ENCODE measurements at places on chromosomes 2 and 18. TPM values are rescaled to one million over a fixed set of nuclear protein-coding genes. Genes with fewer than 3 reads are reported as not detected.

DNA sequence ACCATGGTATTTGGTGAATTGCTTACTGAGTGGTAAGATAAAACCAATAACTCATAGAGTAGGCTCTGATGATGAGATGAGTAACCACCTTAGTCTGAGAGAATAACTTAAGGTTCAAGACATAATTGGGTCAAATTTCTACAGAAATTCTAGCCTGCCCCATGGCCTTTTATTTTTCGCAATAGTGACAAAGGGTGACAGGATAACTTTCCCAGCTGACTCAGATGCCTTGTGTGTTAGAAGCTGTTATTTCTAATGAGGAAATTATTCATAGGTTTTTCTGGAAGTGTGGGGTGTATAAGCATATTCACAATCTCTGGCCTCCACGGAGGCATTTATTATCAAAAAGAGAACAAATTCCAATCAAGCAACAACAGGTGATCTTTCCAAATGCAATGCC, 159.0 kb downstream of the NUP35 start:
- no peak for DNase-seq

DNA sequence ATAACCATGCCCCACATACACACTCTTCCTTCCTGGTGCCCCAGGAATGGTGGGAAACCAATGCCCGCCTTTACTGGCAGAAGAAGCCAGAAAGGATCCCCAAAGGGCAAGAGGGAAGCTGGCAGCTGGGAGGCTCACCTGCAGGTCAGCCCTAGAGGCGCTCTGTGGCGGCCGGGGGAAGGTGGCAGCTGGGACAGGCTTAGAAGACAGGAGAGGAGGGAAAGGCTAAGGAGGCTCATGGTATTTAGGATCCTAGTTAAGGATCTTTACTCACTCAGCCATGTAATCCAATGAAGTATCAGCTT, 23.8 kb downstream of the ADRA2B start:
- no peak for DNase-seq

LIMS4 gene
- 2.2 TPM for polyA plus RNA-seq

DNA sequence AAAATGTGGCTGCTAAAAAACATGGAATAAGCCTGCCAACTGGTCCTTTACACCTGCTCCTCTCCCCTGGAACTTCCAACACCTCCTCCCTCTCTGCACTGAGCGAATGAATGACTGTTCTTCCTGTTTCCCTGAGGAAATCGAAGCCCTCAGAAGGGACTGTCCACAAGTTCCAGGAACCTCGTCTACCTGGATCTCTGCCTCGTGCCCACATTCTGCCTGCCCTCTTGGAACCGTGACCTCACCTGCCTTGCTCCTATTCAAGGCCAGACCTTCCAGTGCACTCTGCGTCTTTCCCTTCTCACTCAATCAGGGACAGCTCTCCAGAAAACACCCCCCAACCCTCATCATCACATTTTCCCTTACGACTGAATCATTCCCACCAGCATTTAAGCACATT, 4.4 kb upstream of the CAB39 start:
- no peak for DNase-seq

- no peak for DNase-seq
Observed at GRCh38 chr2:223537651-223538601, 64.2 kb downstream of the SCG2 start.

- DNase-seq, result no peak
Observed at GRCh38 chr18:11279461-11279860, 130.1 kb upstream of the PIEZO2 start.

ANKRD36 gene
- polyA plus RNA-seq, result 3.3 TPM

DNA sequence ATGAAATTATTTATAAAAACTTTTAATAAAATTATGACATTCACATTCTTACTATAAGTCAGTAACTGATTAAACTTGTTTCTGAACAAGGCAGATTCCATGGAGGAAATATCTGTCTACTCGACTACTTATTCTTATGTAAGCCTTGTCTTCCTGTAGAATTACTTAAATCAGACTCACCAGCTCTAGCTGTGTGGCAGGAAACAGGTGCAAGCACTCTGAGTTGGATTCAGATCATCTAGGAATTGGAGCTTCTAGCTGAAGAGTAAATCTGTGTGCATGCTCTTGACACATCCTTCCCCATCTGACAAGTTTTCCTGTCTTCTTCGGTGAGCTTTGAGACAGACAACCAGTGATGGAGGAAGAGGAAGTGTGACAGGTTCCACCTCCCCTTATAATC, 284.7 kb downstream of the TRIB2 start:
- DNase-seq, result no peak

DNA sequence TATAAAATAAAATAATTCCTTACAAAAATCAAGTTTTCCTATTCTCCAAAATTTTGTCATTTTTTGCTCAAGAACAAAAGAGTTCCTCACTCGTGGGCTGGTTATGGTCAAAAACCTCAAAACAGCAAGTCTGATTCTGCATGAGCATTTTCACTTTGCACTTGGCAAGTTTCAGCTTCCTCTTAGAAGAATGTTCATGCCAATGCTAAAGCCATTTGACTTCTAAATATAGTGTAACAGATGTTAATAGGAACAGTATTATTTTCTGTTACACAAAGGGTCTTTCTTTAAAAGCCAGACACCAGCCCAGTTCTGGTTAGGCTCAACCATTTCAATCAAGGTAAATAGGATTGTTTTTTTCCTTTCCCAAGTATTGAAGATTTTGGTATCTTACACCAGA, 261.3 kb upstream of the CCDC68 start:
- no peak for DNase-seq

GRCh38 chr2:227509824-227510619, 38.1 kb downstream of the AGFG1 start:
- no peak for DNase-seq

- DNase-seq, result no peak
Observed at GRCh38 chr2:45905632-45905958, 254.1 kb downstream of the PRKCE start.

GRCh38 chr2:19369341-19369955, 11.0 kb upstream of the OSR1 start:
- peak; percentile 18 for DNase-seq

FAM124B gene
- 0.61 TPM for polyA plus RNA-seq

DNA sequence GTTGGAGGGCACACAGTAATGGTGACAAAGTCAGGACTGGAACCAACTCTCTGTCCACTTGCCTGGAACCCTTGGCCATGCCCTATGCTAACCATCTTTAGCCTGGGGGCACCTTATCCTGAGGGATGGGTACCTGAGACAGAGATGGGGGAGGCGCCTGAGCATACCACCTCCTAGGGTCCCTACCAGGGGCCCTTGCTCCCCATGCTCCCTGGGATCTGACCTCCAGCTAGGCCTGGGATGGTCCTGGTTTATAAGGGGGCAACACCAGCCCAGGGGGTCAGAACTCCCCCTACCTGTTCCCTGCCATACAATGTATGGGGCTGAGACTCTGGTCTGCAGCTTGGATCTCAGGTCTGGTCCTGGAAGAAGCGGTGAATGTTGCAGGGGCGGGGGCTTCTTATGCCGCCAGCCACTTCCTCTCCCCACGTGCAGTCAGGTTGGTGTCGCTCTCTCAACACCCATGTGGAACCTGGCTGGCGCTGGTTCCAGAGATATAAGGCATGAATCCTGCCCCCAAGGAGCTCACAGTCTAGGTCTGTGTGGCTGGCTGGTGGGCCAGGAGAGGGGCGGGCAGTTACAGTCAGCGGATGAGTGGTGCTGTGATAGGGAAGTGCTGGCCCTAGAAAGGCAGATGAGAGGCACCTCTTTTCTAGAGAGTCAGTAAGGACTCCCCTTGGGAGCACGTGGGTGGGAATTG, 3.8 kb upstream of the TOGARAM2 start:
- no peak for DNase-seq

ONECUT2 gene
- polyA plus RNA-seq, result 0.02 TPM
